Aorta (tissue), 5 donors: ENCODE measurements at places on chromosomes 3 and 15. TPM values are rescaled to one million over a fixed set of nuclear protein-coding genes. Genes with fewer than 3 reads are reported as not detected.

- H3K27me3 ChIP-seq: no peaks in the 10 kb centered on the region
- no peaks in the 10 kb centered on the region for H3K4me1 ChIP-seq
- no peaks in the 10 kb centered on the region for H3K36me3 ChIP-seq
- no peak overlapping the region for H3K4me3 ChIP-seq
These were observed 107.6 kb downstream of the PEX5L start for GRCh38 chr3:179929091-179929529.

DNA sequence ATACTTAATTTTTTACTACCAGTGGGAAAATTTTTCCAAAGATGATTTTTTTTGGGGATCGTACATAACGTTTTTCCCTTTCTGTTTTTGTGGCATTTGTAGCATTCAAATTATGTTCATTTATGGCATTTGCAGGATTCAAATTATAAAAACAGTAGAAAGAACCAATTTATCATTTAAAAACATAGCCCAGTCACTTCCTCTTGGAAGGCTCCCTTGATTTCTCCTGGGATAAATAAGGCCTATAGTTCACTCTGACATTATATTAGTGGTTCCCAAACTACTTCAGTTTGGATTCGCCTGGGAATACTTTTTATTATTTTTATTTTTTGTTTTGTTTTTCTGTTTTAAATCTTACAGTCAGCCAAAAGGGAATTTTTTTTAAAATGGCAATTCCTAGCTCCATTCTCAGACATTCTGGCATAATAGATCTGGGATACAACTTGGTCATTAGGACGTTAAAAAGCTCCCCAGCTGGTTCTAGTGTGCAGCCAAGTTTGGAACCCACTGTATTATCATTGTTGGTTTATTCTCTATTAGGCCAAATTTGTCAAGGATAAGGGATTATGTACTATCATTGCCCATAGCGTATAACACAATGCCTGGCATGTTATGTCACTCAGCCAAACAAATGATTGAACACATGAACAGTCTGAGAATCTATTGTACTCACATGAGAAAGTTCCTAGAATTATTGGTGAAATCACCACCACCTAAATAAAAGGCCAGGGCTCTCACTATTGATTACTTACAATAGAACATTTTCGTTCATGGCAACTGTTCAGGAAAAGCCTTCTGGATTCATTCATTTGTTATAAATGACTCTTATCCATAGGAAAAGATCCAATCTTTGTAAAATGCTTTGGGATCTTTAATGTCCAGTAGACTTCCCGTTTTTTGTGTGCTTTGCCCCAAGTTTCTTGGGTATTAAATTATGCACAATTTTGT is 28.9 kb downstream of the RARB start:
- no peak for DNase-seq
- H3K27me3 ChIP-seq: no peaks in the 10 kb centered on the region
- no peak overlapping the region for H3K27ac ChIP-seq

DNA sequence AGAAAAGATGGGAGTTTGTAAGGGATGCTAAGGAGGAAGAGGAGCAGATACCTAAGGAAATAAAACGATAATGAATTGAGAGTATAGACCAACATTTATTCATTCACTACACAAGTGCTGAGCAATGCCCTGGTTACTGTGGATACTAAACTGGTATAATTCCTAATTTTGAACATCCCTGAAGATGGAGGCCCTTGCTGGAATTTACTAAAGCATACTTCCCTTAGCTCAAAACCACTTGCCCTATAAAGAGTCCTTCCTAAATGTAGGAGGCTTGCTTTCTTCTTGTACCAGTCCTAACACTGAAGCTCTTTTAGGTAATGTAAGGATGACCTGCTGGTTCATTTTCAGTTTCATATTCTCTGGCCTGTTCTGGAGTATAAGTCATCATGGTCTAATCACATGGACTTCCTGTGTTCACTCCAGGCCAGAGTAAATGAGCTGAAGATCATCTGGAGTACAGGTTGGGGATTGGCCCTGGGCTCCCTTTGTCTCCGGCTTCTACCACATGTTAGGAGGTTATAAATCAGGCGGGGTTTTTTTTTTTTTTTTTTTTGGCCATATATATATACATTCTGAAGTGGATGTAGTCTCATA is 40.1 kb upstream of the MTMR10 start:
- no peaks in the 10 kb centered on the region for H3K36me3 ChIP-seq
- H3K27ac ChIP-seq: no peak overlapping the region
- no peaks in the 10 kb centered on the region for H3K4me1 ChIP-seq
- H3K27me3 ChIP-seq: no peaks in the 10 kb centered on the region

- DNase-seq: no peak
- peak overlapping the region; percentile 12 for H3K27ac ChIP-seq
- H3K4me3 ChIP-seq: no peak overlapping the region
- H3K36me3 ChIP-seq: no peaks in the 10 kb centered on the region
These were observed 130.2 kb upstream of the UMPS start for GRCh38 chr3:124599779-124600693.

- no peaks in the 10 kb centered on the region for H3K4me1 ChIP-seq
- no peak overlapping the region for H3K27ac ChIP-seq
- H3K27me3 ChIP-seq: no peaks in the 10 kb centered on the region
- DNase-seq: peak; percentile 38
- H3K4me3 ChIP-seq: no peak overlapping the region
- H3K36me3 ChIP-seq: no peaks in the 10 kb centered on the region
These were observed 21.9 kb downstream of the C3orf62 start for GRCh38 chr3:49255112-49255511.

GRCh38 chr3:152508705-152509104 is 240.0 kb downstream of the MBNL1 start:
- DNase-seq: no peak
- H3K27ac ChIP-seq: no peak overlapping the region
- no peaks in the 10 kb centered on the region for H3K4me1 ChIP-seq
- no peaks in the 10 kb centered on the region for H3K36me3 ChIP-seq

- no peak overlapping the region for H3K27ac ChIP-seq
- no peaks in the 10 kb centered on the region for H3K36me3 ChIP-seq
- H3K4me3 ChIP-seq: no peak overlapping the region
- no peak for DNase-seq
These were observed 127.0 kb upstream of the ICE2 start for GRCh38 chr15:60605879-60606307.

DNA sequence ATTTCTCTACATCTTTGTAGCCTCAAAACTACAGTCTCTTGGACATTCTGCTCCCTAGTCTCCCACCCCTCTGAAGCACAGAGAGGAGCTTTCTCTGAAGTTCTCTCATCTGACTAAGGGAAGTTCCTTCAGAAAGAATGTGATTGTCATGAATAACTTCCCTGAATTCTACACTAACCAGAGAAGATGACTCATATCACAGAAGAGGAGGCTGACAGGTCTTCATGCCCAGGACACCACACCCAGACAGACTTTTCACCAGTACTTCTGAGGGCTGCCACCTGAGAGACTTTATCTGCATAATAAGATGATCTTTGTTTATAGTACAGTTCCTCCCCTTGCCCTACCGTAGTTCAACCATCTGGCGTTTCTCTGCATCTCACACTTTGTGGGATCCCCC is 52.8 kb downstream of the CDIN1 start:
- H3K27me3 ChIP-seq: no peaks in the 10 kb centered on the region
- DNase-seq: no peak
- H3K36me3 ChIP-seq: no peaks in the 10 kb centered on the region
- no peak overlapping the region for H3K27ac ChIP-seq

DNA sequence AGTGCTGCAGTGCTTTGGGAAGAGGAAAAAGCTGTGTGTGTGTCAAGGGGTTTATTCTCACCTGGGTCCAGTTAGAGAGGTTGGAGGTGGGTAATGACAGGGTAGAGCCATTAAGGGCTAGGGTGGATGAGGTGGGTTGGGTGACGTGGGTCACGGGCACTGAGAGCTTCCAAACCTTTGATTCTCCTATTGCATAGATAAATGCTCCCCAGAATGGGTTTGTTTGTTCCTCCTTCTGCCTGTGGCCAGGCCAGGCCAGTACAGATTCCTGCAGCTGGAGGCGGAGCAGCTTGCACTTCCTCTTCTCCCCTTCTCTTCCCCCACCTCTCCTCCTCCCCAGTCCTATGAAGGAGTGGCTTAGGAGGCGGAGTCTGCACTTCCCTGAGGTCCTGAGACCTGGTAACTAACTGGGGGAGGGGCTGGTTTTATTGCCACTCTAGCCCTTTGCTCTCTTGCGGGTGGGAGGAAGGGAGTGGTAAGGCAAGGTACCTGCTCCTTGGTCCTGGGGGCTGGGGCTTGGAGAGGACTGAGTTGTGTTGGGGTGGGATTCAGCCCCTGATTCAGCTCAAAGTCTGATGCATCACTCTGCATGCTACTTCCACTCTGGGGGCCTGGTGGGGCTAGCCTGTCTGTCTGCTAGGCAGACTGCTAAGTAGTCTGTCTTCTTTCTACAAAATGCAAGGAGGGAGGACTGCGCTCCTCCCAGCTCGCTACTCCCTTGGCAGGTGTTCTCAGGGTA is 3.5 kb downstream of the SPINT1 start:
- no peak overlapping the region for H3K27ac ChIP-seq
- no peaks in the 10 kb centered on the region for H3K27me3 ChIP-seq
- H3K36me3 ChIP-seq: no peaks in the 10 kb centered on the region
- DNase-seq: peak; percentile 67
- no peaks in the 10 kb centered on the region for H3K4me1 ChIP-seq
- no peak overlapping the region for H3K4me3 ChIP-seq

DNA sequence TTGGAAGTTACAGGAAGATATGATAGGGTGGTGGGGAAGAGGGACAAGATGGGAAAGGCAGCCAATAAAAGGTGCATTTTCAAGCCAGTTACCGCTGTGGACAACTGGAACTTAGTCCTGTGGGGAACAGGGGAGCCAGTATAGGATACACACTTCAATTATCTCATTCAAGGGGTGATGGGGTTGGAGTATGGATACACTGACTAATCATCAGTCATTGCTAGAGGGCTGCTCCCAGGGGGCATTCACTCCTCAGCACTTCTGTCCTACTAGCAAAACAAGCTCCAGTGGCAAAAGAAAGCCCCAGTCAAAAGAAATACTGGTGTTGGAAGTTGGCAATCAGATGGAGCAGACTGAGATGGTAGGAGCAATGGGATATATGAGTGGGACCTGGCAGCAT is 183.4 kb upstream of the GADL1 start:
- no peaks in the 10 kb centered on the region for H3K27me3 ChIP-seq
- no peaks in the 10 kb centered on the region for H3K36me3 ChIP-seq
- no peak for DNase-seq
- H3K4me1 ChIP-seq: peaks cover 1% of the 10 kb centered on the region
- H3K27ac ChIP-seq: no peak overlapping the region
- H3K4me3 ChIP-seq: no peak overlapping the region

Gene CRABP1
- not detected for total RNA-seq

Gene CCR5
- total RNA-seq: 4.1 TPM

Gene CIB2
- 6.9 TPM for total RNA-seq

Gene FOXL2
- not detected for total RNA-seq
